ENCODE measurements at places on chromosomes 6 and 20.
A peak's percentile ranks its signal among the peaks of the same experiment; 100 is the strongest.

DNA sequence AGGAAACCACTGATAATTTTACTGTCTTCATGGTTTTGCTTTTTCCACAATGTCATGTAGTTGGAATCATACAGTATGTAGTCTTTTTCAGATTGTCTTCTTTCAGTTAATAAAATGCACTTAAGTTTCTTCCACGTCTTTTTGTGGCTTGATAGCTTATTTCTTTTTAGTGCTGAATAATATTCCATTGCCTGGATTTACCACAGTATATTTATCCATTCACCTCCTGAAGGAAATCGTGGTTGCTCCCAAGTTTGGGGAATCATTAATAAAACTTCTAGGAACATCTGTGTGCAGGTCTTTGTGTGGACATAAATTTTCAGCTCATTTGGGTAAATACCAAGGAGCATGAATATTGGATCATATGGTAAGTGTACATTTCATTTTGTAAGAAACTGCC is 38.8 kb upstream of the ZNFX1 start:
- no peak for DNase-seq

- peak; percentile 11 for DNase-seq
Measured at GRCh38 chr6:1657116-1657770, 47.5 kb downstream of the FOXC1 start.

- DNase-seq = no peak
Measured at GRCh38 chr20:13718171-13718570, 66.5 kb downstream of the ESF1 start.

GRCh38 chr20:5888041-5888440 is 62.3 kb downstream of the TRMT6 start:
- DNase-seq = no peak

DNA sequence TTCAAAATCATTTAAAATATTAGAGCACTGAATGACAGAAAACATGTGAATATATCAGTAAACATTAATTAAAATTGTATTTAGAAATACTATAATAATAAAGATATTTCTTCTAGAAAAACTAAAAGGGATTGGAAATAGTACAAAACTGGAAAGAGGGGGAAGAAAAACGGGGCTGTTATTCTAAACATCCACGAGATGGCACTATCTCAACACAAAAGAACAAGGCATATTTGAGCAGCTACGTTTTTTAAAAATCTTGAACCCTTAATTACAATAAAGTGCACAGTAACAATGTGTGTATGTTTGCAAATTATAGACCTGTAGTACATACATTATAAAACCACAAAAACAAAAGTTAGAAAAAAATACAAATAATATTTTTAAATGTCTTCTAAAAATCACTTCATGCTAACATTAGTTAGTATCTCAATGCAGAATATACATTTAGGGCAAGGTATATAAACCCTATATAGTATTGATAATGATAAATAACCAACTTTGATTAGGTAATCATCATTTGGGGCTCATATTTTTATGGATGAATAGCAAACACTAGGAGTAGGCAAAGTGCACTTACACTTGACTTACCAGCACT is 42.5 kb upstream of the PNISR start:
- no peak for DNase-seq

DNA sequence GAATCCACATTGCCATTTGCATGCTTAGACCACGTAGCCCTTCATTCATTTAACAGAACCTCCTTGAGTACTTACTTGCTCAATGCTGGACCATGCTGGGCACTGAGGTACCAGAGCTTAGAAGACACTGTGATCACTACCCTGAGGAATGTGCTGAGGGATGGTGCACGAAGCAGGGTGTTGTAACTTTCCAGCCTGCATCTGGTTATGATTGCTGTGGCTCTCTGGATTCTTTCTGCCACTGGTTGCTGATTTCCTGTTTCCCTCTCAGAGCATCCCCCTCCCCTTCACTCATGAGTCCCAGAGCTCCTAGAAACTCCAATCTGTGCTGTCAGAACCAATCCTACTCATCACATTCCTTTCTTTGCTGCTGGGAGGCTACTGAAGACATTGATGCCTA is 537.4 kb downstream of the PTPRT start:
- no peak for DNase-seq

DNA sequence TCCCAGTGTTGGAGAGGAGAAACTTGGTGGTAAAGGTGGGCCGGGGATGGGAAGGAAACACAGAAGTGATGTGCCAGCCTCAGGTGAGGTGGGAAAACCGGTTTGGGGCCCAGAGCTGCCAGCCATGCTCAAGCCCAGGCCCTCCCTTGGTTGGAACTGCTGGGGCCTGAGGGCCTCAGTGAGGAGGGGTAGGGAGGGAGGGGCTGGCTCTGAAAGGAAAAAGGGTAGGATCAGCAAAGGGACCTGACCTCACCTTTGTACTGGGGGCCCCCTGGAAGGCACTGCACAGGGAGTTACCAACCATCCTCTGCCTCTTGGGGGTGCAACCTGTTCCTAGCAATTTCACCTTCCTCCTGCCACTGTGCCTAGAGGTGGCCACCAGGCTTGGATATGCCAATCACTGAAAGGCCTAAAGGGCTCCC is 1.8 kb upstream of the SPEF1 start:
- no peak for DNase-seq

DNA sequence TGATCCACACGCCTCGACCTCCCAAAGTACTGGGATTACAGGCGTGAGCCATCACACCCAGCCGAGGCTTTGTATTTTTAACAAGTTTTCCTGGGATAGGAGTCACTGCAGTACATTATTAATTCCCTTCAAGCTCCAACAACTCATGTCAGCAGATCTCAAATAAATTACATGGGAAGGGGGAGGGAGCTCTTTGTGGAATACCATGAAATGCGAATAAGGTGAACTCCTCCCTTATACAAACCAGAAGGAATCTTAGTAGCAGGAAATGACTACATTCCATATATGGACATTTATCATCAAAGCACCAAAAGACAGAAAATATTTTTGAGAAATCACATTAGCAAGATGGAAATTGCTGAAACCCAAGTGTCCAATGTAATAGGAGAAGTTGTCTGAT is 2.9 kb downstream of the GSS start:
- no peak for DNase-seq

DNA sequence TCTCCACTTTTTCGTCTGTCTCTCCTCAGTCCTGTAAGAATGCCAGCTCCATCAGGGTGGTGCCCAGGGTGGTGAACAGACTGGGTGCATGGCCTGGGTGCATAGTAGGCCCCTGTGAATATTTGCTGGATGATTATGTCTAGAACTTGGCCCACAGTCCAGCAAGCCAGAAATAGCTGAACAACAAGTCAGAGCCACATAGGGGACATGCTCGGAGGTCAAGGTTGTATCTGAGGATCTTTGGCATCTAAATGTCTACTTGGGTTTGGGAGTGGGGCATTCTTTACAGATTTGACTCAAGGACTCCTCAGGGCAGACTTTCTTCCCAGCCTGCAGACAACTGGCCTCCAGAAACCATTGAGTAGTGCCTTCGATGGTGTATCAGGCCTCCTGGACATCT is 18.1 kb upstream of the BPIFA3 start:
- no peak for DNase-seq

DNA sequence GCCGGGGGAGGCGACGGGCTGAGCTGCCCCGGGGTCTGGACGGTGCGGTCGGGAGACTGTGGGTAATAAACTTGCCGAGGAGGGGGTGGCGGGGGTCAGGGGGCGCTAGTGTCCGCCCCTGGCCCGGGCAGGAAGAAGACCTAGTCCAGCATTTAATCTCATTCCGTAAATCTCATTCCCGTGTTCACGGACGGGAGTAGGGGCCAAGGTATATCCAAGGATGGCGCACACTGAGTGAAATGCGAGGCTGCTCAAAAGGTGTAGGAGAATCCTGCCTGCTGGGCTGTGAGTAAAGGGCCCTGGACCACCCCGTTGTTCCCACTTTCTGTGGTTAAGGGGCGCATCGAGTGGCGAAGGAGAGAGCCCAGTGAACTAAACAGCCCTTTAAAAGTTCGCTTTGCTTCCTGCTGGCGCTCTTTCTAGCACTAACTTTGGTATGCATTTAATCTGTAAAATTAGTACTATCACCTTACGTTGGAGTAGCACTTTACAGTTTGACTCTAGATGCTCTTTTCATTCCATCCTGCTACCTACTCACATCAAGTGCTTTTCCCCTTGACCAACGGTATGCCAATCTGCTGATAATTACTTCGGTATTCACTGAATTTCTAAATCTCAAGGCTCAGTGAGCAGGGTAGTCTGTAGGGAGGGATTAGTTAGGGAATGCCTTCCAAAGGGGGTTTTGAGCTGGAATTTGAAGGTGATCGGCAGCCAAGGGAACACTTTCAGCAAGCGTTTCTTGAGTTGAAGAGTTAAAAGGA is 730 bp downstream of the PARD6B start:
- DNase-seq = peak; percentile 33

GRCh38 chr6:108580646-108581045 is 19.9 kb downstream of the FOXO3 start:
- peak; percentile 69 for DNase-seq

DNA sequence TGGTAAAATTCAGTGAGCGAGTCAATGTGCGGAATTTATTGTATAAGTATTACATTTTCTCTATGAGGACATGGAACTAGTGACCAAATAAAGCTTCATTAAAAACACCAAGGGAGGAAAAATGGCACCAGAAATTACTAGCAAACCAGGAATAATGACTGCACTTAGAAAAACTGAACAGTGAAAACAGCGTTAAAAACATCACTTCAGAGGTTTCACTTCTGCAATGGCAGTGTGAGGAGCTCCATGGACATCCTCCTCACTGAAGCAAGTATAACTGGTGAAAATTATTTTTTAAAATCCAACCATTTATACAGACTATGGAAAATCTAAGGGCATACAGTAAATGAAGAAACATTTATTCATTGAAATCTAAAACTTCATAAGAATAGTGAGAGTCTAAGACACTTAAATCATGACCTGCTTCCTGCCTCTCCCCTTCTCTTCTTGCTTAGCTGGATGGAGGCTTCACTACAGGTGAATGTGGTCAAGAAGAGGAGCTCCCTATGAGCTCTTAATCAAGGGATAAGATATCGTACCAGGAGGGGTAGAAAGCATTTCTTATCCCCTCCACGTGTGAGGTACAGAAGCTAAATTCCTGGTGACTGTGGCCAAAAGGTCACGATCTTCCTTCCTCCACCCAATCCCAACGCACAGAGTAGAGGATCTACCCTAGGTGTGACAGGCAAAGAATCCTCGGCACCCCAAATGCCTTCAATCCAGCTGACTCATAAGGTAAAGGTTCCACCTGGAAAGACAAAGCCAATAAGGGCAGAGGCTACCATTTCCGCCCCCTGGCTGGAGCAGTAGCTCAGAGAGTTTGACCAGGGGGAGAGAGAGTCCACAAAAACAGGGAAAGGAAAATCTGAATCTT is 12.3 kb upstream of the ASF1A start:
- DNase-seq = no peak

DNA sequence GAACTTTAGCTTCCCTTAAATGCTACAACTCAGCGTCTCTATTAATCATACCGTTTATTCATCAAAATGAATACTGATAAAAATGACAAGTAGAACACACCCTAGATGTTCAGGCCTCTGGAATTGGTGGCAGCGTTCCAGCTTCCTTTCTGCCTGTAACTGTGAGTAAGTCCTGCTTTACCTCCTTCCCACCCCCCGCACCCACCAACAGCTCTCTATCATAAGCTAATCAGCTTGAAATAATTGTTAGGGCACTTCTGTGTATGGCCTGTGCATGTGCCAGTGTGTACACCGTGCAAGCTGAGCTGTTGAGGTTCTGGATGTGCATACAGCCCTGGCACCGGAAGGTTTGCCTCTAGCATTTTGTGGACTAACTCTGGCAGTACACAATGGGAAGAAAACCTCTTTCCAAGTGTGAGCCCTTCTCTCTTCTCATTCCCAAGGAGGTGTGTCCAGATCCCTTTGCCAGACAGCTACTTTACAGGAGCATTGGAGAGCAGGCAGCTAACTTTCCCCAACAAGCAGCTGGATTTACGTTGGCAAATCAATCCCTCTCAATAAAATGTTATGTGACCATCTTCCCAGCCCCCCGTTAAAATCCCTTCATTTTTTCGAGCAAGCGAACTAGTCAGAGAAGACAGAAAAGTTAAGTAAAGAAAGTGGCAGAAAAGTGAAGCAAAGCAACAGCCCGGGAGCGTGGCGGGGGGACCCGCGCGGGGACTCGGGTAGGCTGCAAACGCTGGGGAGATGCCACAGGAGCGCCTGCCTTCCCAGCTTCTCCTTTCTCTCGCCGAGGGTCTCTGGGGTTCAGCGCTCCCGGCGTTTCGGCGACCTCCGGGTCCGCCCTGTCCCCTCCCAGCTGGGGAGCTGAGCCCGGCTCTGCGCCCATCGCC is 803 bp upstream of the ADGRG6 start:
- DNase-seq = peak; percentile 21
